ENCODE measurements at places on chromosomes 7 and 10.

GRCh38 chr10:132099389-132100090, 33.8 kb downstream of the JAKMIP3 start:
- H3K27me3 ChIP-seq, result no peaks in the 10 kb centered on the region
- no peak overlapping the region for H3K4me3 ChIP-seq
- H3K4me1 ChIP-seq, result no peaks in the 10 kb centered on the region
- no peak overlapping the region for H3K27ac ChIP-seq
- DNase-seq, result peak; percentile 53

GRCh38 chr10:24723386-24723787, 300 bp downstream of the ARHGAP21 start:
- peak overlapping the region; percentile 90 for H3K27ac ChIP-seq
- no peak for DNase-seq
- H3K27me3 ChIP-seq, result no peaks in the 10 kb centered on the region
- H3K4me1 ChIP-seq, result peaks cover 42% of the 10 kb centered on the region

GRCh38 chr10:43225004-43225786, 41.7 kb downstream of the RASGEF1A start:
- DNase-seq, result no peak
- no peaks in the 10 kb centered on the region for H3K36me3 ChIP-seq
- peaks cover 18% of the 10 kb centered on the region for H3K4me1 ChIP-seq
- peaks cover 32% of the 10 kb centered on the region for H3K27me3 ChIP-seq
- H3K27ac ChIP-seq, result no peak overlapping the region

DNA sequence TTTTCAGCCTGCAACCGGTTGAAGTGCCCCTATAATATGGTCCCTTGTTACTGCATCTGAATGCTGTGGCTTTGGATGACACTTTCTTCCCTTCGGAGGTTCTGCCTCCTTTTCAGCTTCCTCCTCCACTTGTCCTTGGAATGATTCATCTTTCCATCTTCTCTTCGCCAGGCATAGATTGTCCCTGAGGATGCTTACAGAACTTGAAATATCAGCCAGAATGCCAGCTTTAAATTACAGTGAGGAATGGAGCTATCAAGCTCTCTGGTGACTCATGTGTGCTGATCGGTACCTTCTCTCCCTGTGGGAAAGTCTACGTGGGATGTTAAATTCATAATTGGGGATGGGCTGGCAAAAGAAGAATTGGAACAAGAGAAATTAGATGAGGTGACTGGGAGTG, 45.9 kb upstream of the PDK4 start:
- no peak overlapping the region for H3K27ac ChIP-seq
- H3K36me3 ChIP-seq, result no peaks in the 10 kb centered on the region
- H3K27me3 ChIP-seq, result no peaks in the 10 kb centered on the region
- H3K4me1 ChIP-seq, result peaks cover 6% of the 10 kb centered on the region
- DNase-seq, result no peak
- H3K4me3 ChIP-seq, result no peak overlapping the region

DNA sequence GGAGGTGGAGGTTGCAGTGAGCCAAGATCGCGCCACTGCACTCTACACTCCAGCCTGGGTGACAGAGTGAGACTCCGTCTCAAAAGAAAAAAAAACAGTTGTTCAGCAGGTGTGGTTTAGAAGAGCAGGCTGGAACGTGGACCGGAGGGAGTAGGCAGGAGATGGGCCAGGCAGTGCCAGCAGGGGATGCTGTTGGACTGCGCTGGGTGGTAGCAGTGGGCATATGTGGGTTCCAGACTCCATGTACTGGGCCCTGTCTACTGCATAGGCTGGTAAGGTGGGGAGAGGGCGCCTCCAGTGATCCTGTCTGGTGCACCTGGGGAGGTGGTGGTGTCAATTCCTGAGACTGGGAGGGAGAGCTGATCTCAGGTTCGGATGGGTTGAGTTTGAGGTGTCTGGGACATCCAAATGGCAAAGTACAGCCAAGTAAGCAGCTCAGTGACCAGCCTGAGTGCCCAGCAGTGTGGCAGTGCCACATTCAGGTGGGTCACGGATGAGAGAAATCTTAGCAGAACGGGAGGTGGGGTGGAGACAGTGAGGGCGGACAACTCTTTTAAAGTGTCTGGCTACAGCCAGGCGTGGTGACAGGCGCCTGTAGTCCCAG, 25.9 kb downstream of the SFXN4 start:
- no peak overlapping the region for H3K27ac ChIP-seq
- no peak for DNase-seq
- H3K27me3 ChIP-seq, result no peaks in the 10 kb centered on the region
- H3K36me3 ChIP-seq, result peaks cover 27% of the 10 kb centered on the region
- no peak overlapping the region for H3K4me3 ChIP-seq

DNA sequence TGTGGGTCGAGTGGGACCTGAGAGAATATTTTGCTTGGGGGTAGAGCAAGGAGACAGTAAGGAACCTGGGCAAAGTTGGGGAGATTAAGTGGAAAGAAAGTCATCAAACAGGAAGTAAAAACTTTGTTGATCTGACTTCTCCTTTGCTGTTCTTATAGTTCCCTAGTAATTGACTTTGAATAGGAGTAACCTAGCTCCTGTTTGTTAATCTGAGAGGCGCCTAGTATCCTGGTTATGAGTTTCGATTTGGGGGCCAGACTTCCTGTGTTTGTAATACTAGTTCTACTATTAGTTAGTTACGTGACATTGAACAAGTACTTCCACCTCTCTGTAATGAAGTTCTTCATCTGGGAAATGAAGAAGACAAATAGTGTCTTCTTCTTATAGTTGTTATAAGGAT, 99.1 kb downstream of the ZNF365 start:
- no peak overlapping the region for H3K27ac ChIP-seq
- no peaks in the 10 kb centered on the region for H3K4me1 ChIP-seq
- H3K4me3 ChIP-seq, result no peak overlapping the region
- H3K27me3 ChIP-seq, result no peaks in the 10 kb centered on the region

Measured in suprapubic skin (tissue), 4 donors.